ENCODE measurements at places on chromosomes 11 and 22. TPM values are rescaled to one million over a fixed set of nuclear protein-coding genes. Genes with fewer than 3 reads are reported as not detected.

Gene HTR3B
- not detected for total RNA-seq

Gene RIC3
- 23.4 TPM for total RNA-seq

Gene SEZ6L
- 26.2 TPM for total RNA-seq

GRCh38 chr11:94774345-94774744 is 6.2 kb downstream of the AMOTL1 start:
- H3K27me3 ChIP-seq: no peaks in the 10 kb centered on the region
- H3K36me3 ChIP-seq: peaks cover 1% of the 10 kb centered on the region
- peaks cover 34% of the 10 kb centered on the region for H3K4me1 ChIP-seq
- DNase-seq: no peak
- H3K4me3 ChIP-seq: no peak overlapping the region

Gene FERMT3
- total RNA-seq: 5.9 TPM

DNA sequence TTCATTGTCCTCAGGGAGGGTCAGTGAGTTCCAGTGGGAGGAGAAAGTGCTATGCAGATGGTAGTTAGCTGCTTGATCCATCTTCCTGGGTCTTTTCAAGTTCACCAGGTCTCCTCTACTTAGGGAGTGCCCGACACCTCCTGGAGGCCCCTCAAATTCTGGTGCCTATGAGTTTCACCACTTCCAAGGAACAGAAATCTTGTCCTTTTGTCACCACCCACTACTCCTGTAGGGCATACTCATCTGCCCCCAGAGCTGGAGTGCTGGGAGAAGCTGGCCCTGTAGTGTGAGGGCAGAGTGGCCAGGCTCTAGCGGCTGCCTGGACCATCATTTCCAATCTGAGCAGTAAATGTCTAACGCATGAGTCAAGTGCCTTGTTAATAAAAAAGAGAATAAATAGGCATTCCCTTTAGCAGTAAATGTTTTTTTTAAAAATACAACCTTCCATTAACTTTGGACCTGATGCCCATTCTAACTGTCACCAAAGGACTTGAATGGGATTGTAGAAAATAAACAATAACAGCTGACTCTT is 12.5 kb downstream of the IRAG1 start:
- H3K4me3 ChIP-seq: no peak overlapping the region
- H3K4me1 ChIP-seq: no peaks in the 10 kb centered on the region
- DNase-seq: no peak
- peaks cover 6% of the 10 kb centered on the region for H3K27me3 ChIP-seq
- H3K27ac ChIP-seq: no peak overlapping the region
- no peaks in the 10 kb centered on the region for H3K36me3 ChIP-seq
